ENCODE measurements at places on chromosomes 12 and 14.

- DNase-seq = no peak
Observed at GRCh38 chr14:101222362-101223070, 319.0 kb upstream of the RTL1 start.

- peak; percentile 56 for DNase-seq
Observed at GRCh38 chr12:19575337-19576243, 136.3 kb downstream of the AEBP2 start.

- no peak for DNase-seq
Observed at GRCh38 chr12:47317175-47317915, 237.6 kb upstream of the AMIGO2 start.

- no peak for DNase-seq
Observed at GRCh38 chr12:113870035-113870434, 96.1 kb downstream of the RBM19 start.

DNA sequence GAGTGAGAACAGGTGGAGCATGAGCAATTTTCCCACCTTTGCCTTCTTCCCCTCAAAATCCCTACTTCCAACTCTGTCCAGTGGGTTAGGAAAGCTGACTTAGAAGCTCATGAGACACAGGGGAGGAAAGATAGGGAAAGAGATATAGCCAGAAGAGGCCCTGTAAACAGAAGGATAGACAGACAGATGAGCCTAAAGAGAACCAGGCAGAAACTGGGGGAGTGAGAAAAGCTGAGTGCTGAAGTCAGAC, 5.0 kb downstream of the AJUBA start:
- DNase-seq = no peak

Measured in NCI-H748 treated with DMSO at 0.1 percent for 48 hours (cell line).